ENCODE measurements at places on chromosomes 4 and X. TPM values are rescaled to one million over a fixed set of nuclear protein-coding genes. Genes with fewer than 3 reads are reported as not detected.

The GJB1 gene
- total RNA-seq: not detected

The LANCL3 gene
- not detected for total RNA-seq

The NDNF gene
- under 0.01 TPM for total RNA-seq

The ODAPH gene
- not detected for total RNA-seq

The TRIM61 gene
- total RNA-seq: 4.7 TPM

The CSAG1 gene
- not detected for total RNA-seq

The ADGRG2 gene
- under 0.01 TPM for total RNA-seq

The HMX1 gene
- total RNA-seq: not detected

The CDKL5 gene
- total RNA-seq: 9.7 TPM

The CT55 gene
- total RNA-seq: not detected

The ENOPH1 gene
- total RNA-seq: 36.0 TPM

The TRMT44 gene
- total RNA-seq: 7.3 TPM

The FHIP1A gene
- 0.18 TPM for total RNA-seq

The RADX gene
- 2.2 TPM for total RNA-seq

All from IMR-90 (cell line).